ENCODE measurements at places on chromosomes 5 and 9.
A peak's percentile ranks its signal among the peaks of the same experiment; 100 is the strongest.

- no peak for DNase-seq
Observed at GRCh38 chr5:75510836-75511434, 494 bp downstream of the CERT1 start.

GRCh38 chr9:93057703-93058354 is 672 bp upstream of the SUSD3 start:
- no peak for DNase-seq

- no peak for DNase-seq
Observed at GRCh38 chr9:84691634-84692033, 22.1 kb downstream of the NTRK2 start.

- peak; percentile 49 for DNase-seq
Observed at GRCh38 chr5:179486596-179487051, 63.7 kb upstream of the RUFY1 start.

DNA sequence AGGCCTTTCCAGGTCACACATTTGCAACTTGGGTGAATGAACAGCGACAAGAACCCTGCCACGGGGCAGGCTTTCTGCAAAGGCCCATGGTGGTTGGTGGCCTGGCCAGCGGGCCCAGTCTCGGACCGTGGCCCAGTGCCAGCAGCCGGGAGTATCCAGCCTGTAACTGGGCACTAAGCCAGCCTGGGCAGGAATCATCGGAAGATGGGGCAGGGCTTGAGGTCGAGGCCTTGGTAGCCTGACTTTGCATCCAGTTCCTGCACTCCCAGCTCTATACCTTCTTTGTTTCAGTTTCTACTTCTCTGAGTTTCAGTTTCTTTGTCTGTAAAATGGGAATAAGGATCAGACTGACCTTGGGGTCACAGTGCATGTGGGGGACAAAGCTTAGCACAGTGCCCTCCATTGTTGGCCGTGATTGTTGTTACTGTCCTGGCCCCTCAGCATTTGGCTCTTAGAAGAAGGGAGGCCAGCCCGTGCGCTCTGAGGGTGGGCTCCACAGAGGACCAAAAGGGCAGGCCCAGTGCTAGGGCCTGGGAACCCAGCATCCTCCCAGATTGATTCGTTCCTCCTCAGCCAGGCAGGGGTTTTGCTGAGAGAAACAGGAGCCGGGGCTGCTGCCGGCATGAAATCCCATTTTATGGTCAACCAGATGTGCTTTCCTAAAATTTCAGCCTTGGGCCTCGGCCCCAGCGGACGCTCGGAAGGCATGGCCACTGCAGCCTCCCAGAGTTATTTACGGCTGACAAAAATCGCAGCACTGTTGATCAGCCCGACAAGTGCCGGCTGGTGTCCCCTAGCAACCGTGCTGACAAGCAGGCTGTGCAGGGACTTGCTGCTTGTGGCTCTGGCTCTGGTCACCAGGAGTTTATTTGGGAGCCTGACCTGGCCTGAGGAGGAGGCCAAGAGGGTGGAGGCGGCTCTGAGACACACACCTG is 43.6 kb downstream of the JADE2 start:
- peak; percentile 77 for DNase-seq

DNA sequence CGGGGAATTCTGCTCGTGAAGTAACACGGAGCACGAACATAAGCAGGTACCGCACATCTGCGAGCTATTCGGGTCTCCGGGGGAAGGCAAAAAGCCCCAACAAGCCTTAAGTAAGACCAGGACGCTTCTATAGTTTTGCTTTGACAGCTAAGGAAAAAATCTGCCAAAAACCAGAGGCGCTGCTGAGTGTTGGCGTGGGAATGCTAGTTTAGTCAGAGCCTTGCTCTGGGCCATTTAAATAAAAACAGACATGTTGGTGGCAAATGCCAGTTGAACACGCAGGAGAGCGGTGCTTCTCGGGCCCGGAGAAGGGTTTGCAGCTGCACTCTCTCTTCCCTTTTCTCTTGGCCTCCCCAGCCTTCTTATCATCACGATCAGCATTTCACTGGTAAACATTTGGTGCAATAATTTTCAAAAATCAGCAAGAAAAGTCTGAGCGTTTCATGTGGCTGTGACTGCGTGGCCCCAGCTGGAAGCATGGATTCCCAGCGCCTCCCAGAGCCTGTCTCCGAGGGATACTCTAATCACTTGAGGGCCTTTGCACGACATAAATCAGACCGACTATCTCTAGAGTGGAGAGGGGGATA is 6.4 kb upstream of the NOTCH1 start:
- peak; percentile 77 for DNase-seq

GRCh38 chr5:173490681-173491080 is 125.8 kb downstream of the BOD1 start:
- no peak for DNase-seq

- peak; percentile 60 for DNase-seq
Observed at GRCh38 chr5:179404321-179405053, 59.2 kb upstream of the ADAMTS2 start.

- no peak for DNase-seq
Observed at GRCh38 chr5:118598311-118598710, 390.0 kb downstream of the DTWD2 start.

- no peak for DNase-seq
Observed at GRCh38 chr5:141050622-141051520, at the start of gene PCDHB1. Gene PCDHB1 (plus strand): TSS chr5:141051374. CDS start chr5:141051471, 97 bp downstream.

DNA sequence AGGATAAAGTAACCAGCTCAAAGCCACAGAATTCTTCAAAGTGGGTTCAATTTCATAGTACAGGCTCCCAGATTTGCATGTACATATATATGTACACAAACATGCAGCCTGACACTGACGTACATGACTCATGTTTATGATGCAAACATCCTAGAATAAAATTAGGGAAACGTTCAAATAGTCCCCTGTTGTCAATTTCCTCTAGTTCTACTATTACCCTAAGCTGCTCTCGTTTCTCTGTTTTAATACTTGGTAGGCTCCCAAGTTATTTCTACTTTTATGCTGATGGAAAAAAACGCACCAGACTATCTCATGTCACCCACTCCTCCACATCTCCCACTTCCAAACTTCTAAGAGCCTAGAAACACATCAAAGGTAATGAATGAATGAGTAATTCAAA is 229.7 kb downstream of the EPB41L4A start:
- no peak for DNase-seq

DNA sequence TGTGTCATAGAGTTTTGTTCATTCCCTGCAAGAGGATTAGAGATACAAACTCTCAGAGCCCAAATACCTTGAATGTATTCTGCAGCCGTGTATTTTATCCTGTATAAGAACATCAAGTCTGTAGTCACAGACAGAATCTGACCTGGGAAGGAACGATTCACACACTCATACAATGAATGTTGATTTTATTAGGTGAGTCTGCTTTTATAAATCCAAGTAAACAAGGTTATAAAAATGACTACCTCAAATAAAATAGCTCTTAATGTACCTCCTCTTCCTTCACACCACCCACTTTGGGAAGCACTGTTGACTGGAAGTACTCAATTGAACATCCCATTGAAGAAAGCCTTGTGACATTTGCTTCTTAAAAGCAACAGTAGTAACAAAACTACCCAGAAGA is 11.9 kb downstream of the SLC46A2 start:
- DNase-seq: no peak

DNA sequence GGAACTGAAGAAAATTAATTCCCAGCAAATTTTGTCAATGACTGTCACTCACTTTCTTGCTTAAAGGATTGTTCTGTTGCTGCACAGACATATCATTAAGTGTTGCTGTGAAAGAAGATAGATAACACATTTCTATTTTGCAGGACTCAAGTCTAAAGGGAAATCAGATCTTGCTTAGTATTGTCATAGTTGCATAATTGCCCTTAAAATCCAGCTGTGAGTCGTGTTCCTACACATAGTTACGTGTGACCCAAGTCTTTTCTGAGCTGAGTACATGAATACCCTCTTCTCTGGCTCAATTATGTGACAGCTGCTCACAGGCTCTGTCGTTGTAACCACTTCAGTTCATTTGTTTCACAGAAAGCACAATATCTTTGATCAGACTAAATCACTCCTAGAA is 390.8 kb downstream of the DTWD2 start:
- DNase-seq: no peak

GRCh38 chr9:136326061-136326760 is 1.1 kb upstream of the GPSM1 start:
- DNase-seq: peak; percentile 67
